Uterus (tissue), 4 donors: ENCODE measurements at places on chromosomes 2 and 18. TPM values are rescaled to one million over a fixed set of nuclear protein-coding genes. Genes with fewer than 3 reads are reported as not detected.

DNA sequence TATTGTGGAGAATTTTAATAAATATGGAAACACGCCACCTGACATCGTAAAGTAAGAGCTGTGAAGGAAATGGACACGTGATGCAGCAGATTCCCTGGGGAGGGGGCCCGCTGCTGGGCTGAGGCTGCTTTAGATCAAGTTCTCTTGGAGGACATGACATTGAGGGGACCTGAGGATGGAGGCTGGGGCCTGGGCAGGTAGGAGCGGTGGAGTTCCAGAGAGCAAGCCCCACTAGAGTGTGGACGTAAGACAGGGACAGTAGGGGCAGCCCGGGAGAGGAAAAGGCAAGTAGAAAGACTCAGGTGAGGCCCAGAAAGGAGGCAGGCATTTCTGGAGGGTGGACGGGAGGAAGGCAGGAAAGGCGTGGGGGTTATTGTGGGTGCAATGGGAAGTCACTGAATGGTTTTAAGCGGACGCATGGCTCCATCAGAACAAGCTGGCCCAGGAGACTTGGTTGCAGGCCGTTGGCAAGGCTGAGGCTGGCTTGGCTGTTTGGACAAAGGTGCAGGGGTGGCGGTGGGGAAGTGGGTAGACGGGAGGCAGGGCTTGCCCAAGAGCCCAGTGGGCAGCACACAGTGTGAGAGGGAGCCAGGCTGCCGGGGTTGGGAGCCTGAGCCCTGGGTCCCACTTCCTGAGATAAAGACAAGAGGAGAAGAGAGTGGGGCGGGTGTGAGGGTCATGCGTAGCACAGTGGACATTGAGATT is 15.7 kb downstream of the SIGLEC15 start:
- H3K36me3 ChIP-seq = no peaks in the 10 kb centered on the region
- no peak for DNase-seq
- no peak overlapping the region for H3K27ac ChIP-seq
- H3K27me3 ChIP-seq = peaks cover 10% of the 10 kb centered on the region
- no peaks in the 10 kb centered on the region for H3K4me1 ChIP-seq

DNA sequence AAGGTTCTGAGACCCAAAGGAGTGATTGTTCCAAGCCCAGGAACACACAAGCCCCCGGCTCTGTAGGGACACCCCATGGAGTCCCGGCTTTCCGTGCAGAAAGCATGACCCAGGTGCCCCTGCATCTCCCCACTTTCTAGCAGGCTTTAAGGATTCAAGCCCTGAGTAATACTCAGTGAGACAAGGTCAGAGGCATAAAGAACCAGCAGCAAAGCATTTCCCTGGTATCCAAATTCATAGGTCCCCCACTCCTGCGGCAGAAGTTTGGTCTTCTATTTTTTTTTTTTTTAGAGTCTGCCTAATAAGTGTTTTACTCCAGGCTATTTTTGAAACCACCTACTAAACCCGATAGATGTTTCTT is 16.3 kb downstream of the TSHZ1 start:
- H3K4me1 ChIP-seq = no peaks in the 10 kb centered on the region
- DNase-seq = no peak
- H3K36me3 ChIP-seq = no peaks in the 10 kb centered on the region
- H3K4me3 ChIP-seq = no peak overlapping the region

- H3K36me3 ChIP-seq = no peaks in the 10 kb centered on the region
- no peaks in the 10 kb centered on the region for H3K4me1 ChIP-seq
- no peaks in the 10 kb centered on the region for H3K27me3 ChIP-seq
- no peak overlapping the region for H3K4me3 ChIP-seq
- no peak for DNase-seq
Measured at GRCh38 chr2:24233321-24233720, 58.5 kb downstream of the FAM228A start.

DNA sequence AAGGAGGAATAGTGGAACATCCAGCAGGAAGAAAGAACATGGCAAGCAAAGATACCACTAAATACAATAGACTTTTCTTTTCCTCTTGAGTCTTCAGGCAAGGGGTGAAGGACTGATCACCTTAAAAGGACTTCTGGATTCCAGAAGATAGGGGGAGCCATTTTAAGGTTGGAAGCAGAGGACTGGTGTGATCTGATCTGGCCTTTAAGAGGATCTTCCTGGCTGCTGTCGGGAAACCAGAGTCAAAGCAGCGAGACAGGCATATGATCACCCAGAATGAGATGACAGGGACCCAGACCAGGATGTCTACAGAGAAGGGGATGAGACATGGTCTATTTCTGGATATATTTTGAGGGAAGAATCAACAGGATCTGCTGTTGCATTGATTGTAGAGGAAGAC is 558.0 kb downstream of the STK39 start:
- no peaks in the 10 kb centered on the region for H3K36me3 ChIP-seq
- no peak for DNase-seq
- H3K4me3 ChIP-seq = no peak overlapping the region
- no peaks in the 10 kb centered on the region for H3K4me1 ChIP-seq

GRCh38 chr2:23940718-23941620 is 706 bp downstream of the UBXN2A start:
- H3K4me3 ChIP-seq = peak overlapping the region; percentile 93
- DNase-seq = no peak
- H3K27me3 ChIP-seq = no peaks in the 10 kb centered on the region
- H3K36me3 ChIP-seq = no peaks in the 10 kb centered on the region

DNA sequence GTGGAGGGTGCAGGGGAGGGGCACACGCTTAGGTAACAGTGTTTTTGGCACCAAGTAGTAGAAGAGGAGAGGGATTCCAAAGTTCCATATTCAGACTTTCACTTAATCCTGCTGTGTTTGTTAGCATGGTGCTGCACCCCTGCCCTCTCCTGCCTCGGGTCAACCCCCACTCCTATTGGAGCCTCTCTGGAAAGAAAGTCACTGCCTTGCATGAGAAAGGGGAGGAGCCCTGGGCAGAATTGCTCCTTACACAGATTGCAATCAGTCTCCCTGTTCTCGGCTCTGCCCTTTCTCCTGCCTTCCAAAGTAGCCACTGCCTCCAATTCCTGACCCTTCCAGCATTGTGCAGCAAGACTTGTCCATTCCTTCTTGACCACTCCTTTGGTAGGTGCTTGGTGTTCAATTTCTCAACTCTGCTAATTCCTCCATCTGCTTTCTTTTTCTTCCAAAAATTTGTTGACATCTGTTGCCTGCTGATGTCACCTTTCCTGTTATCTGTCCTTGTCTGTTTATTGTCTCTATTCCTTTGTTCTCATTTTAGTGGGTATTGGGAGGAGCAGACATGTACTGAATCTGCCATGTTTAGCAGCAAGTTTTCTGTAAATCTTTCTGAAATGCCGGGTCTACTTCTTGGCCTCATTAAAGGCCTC is 225.4 kb downstream of the LOXHD1 start:
- H3K4me1 ChIP-seq = no peaks in the 10 kb centered on the region
- H3K36me3 ChIP-seq = no peaks in the 10 kb centered on the region
- no peaks in the 10 kb centered on the region for H3K27me3 ChIP-seq
- H3K27ac ChIP-seq = no peak overlapping the region
- H3K4me3 ChIP-seq = no peak overlapping the region
- no peak for DNase-seq

DNA sequence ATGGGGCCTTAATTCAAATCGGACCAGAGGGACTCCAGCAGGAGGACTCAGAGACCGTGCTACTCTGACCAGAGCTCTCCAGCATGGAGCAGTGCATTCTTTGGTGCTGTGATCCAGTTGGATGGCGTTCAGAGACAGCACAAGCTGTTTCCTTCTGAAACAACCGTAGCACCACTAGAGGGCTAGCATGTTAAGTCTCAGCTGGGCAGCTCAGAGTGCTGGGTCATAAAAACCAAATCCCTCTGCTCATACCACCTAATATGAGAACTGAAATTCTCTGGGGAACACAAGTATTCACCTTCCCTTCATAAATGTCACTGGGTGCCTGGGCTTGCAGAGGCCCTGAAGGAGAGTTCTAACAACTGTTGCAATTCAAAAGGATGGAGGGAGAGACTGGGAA is 97.7 kb upstream of the TFCP2L1 start:
- no peaks in the 10 kb centered on the region for H3K27me3 ChIP-seq
- no peak for DNase-seq
- H3K27ac ChIP-seq = no peak overlapping the region
- H3K36me3 ChIP-seq = no peaks in the 10 kb centered on the region
- H3K4me1 ChIP-seq = no peaks in the 10 kb centered on the region
- H3K4me3 ChIP-seq = no peak overlapping the region

DNA sequence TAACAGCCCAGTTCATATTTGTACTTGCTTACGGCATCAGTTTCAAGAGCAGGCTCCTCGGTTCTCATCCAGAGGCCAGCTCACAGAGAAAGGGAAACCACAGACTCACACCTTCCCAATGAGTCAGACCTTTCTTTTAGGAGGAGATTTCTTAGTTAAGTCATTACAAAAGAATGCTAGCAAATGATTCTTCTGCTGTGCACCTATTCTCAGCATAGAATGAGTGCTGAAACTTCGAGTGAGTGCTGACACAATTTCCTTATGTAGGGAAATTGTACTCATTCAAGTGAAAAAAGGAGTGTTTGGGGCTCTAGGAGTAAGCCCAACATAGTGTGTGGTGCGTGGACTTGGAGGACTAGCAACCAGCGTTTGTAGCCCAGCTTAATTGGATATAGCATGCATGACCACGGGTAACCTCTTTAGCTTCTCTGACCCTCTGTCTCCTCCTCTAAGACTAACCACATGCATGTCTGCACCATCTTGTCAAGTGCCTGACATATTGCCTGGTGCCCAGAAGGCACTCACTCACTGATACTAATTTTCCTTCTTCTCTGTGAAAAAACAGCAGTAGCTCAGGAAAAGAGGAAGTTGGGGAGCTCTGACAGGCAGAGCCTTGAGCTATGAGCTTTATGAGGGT is 87.0 kb downstream of the ALPK2 start:
- no peak for DNase-seq
- H3K4me1 ChIP-seq = no peaks in the 10 kb centered on the region
- no peak overlapping the region for H3K27ac ChIP-seq

DNA sequence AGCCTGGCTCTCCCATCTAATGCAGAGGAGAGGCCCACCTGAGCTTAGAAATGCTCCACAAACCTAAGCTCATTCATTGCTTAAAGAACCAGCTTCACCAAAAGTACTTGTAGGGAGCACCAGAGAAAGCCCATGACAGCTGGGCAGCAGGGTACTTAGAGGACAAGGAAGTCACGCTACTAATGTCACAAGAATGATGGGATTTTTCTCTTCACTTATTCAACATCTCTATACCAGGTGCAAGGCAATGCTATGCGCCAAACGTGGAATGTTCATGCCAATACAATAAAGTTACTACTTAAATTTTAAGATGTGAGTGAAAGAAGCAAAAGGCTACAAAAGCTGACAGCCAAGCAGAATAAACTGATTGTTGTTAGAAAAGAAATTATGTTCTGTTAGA is 36.0 kb downstream of the LONRF2 start:
- DNase-seq = no peak
- H3K27ac ChIP-seq = peak overlapping the region; percentile 91
- H3K4me1 ChIP-seq = no peaks in the 10 kb centered on the region
- H3K4me3 ChIP-seq = no peak overlapping the region
- H3K27me3 ChIP-seq = no peaks in the 10 kb centered on the region

GRCh38 chr2:228848638-228849037 is 422.4 kb downstream of the PID1 start:
- no peak overlapping the region for H3K27ac ChIP-seq
- DNase-seq = no peak
- no peak overlapping the region for H3K4me3 ChIP-seq
- H3K4me1 ChIP-seq = no peaks in the 10 kb centered on the region

TGFA gene
- total RNA-seq = 1.5 TPM

KIF5C gene
- total RNA-seq = 2.4 TPM

PRKRA gene
- total RNA-seq = 132 TPM

ARHGEF4 gene
- 11.3 TPM for total RNA-seq
